Left kidney (tissue), 8 donors: ENCODE measurements at places on chromosomes 13 and 19. TPM values are rescaled to one million over a fixed set of nuclear protein-coding genes. Genes with fewer than 3 reads are reported as not detected.

Gene NEK3
- 45.6 TPM for polyA plus RNA-seq

Gene JOSD2
- 9.0 TPM for polyA plus RNA-seq

Gene DIRAS1
- 3.6 TPM for polyA plus RNA-seq

Gene FSD1
- 7.2 TPM for polyA plus RNA-seq

Gene SHC2
- polyA plus RNA-seq = 27.7 TPM

Gene TRIP10
- 48.7 TPM for polyA plus RNA-seq

Gene IRS2
- polyA plus RNA-seq = 10.4 TPM

Gene CACNG7
- 0.32 TPM for polyA plus RNA-seq

Gene PTGER1
- 1.6 TPM for polyA plus RNA-seq

Gene SIGLEC12
- 0.10 TPM for polyA plus RNA-seq

Gene LRRC63
- 0.18 TPM for polyA plus RNA-seq

- no peak for DNase-seq
Observed at GRCh38 chr13:42486711-42487198, 87.2 kb upstream of the TNFSF11 start.

GRCh38 chr19:52923778-52924593, 758 bp upstream of the ZNF888 start:
- DNase-seq = no peak

DNA sequence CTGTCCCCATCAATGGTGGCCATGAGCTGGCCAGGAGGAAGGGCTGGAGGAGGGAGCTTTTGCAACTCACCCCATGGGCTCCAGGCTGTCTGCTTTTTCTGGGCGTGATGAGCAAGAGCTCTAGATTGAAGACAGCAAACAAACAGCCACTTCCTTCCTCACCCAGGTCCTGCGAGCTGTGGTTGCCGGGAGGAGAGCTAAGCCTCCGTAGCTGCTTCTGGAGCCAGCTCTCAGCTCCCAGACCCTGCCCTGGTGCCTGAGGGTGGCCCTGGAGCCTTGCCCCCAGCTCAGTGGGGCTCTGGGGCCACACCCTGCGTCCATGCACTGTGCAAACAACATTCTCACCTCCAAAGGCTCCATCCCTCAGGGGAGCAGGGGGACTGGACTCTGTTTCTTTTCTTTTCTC, 6.2 kb downstream of the MYO1F start:
- no peak for DNase-seq

DNA sequence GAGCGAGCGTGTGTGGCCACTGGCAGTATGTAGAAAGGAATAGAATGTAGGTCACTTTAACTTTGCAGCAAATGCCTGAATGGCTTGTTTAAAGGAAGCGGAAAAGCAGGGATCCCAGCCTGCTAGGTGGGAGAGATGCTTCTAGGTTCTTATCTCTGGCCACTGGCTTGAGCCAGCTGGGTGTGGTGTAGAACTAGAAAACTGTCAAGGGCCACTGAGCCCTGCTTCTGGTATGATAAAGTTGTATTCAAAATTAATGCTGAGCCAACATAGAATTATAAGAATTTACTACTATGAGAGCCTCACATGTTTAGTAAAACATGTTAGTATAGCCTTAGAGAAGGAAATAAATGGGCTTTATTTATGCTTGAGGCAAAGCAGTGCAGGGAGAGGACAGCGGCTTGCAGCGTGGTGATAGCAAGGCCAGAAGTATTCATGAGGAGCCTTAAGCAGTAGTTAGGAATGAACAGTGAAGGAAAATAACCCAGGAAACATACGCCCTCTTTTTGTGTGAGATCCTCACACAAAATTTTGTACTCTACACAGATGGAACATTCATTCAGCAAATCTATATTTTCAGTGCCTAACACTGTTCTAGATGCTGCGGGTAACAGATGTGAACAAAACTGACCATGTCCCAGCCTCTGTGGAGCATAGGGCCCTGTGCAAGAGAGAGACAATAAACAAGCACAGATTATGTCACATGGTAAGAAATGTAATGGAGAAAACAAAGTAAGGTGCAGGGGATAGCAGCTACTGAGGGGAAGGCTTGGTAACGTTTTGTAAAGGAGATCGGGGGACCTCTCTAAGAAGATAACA, 863.2 kb downstream of the DIAPH3 start:
- DNase-seq = no peak

- no peak for DNase-seq
Observed at GRCh38 chr13:81726037-81726726, 1385.3 kb upstream of the SPRY2 start.

DNA sequence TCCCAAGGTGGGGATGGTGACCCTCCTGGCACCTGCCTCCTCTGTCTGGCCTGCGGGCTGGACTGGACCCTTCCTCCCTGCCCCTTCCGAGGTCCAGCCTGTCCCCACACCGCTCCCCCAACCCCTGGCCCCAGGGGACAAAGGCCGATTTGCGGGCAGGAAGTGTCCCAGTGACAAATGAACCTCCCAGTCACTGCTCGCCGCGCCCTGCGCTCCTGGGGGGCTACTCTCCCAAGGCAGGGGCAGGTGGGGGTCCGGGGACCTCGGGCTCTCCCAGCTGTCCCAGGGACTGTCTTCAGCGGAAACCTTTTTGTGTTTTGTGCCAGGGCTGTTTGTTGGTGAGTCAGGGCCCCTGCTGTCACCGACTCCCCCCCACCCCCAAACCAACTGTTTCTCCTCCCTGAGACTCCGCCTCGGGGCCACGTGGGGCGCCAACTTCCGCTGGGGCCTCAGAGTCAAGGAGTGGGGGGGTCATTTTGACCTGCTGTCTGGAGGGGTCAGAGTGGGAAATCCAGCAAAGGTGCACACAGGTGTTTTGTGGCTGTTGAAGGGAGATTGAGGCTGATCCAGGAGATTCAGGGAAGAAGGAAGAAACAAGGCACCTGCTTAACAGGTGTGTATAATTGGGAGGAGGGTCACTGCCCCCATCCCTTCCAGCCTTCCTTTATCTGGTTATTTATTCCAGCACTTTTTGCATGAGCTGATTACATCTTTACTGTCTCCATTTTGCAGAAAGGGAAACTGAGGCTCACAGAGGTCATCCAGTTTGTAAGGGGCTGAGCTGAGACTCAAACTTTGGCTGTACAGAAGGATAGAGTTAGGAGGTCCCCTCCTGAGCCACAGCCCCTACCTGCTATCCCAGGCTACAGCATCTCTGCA, 831 bp downstream of the PGPEP1 start:
- DNase-seq = no peak

- DNase-seq = no peak
Observed at GRCh38 chr19:50501568-50502475, 9.2 kb downstream of the JOSD2 start.

DNA sequence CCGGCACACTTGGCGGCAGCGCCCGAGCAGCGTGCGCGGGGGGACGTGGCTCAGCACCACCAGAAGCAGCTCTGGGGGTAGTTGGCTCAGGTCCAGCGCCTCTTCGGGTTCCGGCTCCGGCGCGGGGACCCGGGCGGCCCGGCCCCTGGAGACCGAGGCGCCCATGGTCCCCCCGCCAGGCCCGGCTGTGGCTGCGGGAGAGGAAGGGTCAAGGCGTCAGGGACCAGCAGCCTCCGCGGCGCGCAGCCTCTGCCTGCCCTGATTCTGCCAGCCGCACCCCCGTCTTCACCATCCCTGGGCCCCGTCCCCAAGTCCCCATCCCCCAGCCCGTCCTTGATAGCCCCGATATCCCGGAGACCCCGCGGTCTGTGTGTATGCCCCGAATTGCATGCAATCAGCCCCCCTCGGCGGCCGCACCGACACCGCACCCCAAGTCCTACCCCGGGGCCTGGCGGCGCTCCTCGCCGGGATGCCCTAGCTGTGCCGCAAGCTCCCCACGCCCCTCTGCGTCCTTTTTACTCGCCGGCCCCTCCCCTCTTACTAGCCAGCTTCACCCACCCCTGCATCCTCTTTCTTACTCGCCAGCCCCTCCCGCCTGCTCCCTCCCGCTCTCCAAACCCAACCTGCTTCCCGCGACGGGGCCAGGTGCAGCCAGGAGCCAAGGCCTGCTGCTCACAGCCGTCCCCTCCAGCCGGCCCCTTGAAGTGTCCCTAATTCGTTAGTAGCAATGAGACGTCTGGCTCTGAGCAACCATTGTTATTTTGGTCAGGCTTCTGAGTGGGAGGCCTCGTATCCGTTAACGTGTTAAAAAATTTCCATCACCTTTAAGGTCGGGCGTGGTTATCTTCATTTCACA, at the start of gene FBXO27:
TSS of gene FBXO27 (minus strand) at position 487 of the 856 bp plus-strand sequence. CDS start at position 165, 322 bp downstream.
- no peak for DNase-seq

DNA sequence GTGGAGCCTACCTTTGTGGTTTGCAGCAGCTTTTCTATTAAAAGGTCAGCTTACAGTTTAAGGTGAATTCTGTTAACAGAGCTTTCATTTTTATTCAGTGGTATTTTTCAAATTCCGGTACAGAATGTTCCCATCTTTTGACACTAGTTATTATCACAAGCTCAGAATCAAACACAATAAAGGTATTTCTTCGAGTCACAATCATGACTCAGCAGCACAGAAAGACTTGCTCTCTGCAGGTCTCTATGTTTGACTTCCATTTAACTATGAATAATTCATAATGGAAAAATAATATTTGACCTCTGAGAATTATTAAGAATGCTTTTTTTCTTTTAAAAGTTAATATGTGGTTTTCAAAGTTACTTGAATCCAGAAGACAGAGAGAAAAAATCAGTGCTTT, 28.2 kb downstream of the DACH1 start:
- no peak for DNase-seq

DNA sequence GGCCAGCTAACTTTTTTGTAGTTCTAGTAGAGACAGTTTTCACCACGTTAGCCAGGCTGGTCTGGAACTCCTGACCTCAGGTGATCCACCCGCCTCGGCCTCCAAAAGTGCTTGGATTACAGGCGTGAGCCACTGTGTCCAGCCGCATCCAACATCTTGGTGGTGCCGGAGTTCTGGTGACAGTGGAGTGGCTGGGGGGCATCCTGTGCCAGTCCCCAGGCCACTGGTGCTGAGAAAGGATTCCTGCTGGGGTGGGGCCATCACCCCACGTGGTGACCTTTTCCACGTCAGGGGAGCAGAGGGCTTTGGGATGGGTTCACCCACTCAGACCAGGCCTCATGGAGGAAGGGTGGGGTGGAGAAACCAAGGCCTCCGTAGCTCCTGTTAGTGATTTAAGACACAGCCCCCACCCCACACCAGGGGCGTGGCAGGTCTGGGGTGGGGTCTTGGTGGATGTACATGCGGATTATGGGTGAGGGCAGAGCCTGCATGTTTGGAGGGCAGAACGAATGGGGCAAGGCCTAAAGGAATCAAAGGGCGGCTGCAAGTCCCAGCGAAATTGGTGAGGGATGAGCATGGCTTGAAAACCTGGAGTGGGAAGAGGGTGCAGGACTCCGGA, 12.9 kb upstream of the TUBB4A start:
- DNase-seq = no peak

DNA sequence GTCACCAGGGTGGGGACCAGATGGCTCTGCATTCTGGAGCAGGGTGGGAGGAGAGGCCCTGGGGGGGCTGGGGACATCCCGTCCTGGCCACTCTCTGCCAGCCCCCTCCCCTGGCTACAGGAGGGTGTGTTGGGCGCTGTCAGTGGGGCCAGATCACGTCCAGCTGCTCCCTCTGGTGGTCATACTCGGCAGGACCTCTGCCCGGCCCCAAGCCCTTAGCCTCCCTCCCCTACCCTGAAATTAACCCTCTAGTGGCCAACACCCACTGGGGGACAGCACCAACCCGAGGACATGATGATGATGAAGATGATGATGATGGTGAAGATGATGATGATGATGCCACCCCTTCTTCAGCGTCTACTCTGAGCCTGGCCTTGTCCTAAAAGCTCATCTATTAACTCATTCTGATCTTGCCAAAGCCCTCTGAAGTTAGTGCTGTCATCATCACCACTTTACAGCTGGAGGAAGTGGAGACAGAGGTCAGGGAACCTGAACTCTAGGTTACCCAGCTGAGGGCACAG, 590 bp upstream of the LGI4 start:
- peak; percentile 76 for DNase-seq

GRCh38 chr19:12015015-12015752, 20.3 kb downstream of the ZNF433 start:
- DNase-seq = no peak

GRCh38 chr13:97212601-97213040, 9.5 kb upstream of the MBNL2 start:
- no peak for DNase-seq

GRCh38 chr13:94205896-94206295, 273.6 kb downstream of the DCT start:
- DNase-seq = no peak

DNA sequence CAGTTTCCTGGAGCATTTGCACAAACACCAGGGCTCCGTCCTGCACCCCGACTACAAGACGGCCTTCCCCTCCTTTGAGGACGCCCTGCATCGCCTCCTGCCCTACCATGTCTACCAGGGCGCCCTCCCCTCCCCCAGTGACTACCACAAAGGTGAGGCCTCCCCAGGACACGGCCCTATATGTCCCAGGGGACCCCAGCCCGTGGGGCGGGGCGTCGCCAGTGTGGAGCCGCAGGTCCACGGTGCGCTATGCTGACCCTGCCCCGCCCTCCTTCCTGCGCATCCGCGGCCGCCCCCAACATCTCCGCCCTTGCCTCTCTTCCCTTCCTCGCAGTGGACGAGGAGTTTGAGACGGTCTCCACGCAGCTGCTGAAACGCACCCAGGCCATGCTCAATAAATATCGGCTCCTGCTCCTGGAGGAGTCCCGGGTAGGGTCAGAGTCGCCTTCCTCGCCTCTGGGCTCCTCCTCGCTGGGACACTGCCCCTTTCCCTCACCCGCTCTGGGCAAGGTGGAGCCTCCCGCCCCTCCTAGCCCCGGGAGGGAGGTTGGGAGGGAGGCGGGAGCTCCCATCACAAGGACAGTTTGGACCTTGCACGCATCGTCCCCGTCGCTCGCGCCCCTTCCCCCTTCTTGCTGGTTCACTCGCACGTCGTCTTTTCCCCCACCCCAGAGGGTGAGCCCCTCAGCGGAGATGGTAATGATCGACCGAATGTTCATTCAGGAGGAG, 14.4 kb upstream of the EHD2 start:
- DNase-seq = no peak

GRCh38 chr13:84430446-84430845, 548.2 kb upstream of the SLITRK1 start:
- DNase-seq = no peak

DNA sequence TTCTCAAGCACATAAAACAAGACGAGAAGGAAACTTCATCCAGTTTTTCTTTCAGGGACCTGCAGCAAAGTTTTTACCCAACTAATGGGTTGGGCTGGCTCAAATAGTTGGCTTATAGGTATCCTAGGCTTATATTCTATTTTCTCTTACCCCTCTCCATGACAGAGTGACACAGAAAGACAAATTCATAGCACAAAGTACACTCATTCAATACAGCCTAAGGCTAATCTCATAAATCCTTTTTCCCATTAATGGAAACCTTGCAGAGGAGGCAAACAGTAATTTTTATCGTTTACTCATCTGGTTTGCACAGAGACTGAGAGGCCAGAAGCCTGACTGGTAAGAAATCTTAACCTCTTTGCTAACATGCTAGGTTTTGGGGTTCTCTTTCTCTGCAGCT, 1589.9 kb downstream of the SLITRK1 start:
- no peak for DNase-seq
